Putamen (tissue), 1 donor: ENCODE measurements at places on chromosomes 6 and 20.

- no peak for DNase-seq
Measured at GRCh38 chr20:20472684-20473274, 104.9 kb downstream of the INSM1 start.

DNA sequence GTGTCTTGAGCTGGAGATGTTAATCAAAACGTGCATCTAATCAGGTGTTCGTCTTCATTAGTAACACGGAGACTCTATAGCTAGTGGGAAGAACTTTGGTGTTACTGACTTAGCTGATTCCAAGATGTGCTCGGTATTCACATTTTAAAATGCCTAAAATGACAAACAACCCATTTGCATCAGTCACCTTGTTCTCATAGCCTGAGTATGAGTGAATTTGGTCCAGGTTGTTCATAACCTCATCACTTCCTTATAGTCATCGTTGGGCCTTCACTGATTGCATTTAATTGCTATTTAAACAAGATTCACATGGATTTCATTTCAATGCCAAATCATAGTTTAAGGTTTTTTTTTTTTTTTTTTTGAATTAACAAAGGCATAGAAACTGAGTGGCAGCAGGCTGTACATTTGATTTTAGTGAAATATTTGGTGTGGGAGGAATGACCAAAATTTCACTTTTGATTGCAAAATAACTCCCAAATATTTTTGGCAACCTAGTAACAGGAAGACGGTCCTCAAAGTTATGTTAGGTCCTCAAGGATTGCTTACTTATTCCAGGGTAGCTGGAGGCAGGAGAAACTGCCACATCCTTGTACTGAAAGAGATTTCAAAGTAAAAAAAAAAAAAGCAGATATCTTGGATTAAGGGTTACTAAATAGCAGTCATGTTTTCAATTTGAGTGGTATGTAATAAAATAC, 104.7 kb downstream of the JARID2 start:
- no peak for DNase-seq

DNA sequence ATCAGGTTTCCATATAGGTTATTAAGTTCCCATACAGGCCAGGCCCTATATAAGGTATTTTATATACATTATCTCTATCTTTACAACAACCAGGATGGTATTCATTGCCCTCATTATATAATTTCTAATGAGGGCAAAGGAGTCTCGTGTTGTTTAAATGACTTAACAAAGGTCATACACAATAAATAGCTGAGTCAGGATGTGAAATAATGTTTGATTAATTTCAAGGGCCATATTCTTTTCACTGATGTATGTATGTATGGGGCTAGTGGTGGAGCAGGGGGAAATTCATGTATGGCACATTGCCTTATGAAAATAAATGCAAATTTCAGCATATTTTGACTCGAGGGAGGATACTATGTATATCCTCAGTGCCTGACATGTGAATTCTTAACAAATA, 200.7 kb downstream of the FAXC start:
- DNase-seq, result no peak

DNA sequence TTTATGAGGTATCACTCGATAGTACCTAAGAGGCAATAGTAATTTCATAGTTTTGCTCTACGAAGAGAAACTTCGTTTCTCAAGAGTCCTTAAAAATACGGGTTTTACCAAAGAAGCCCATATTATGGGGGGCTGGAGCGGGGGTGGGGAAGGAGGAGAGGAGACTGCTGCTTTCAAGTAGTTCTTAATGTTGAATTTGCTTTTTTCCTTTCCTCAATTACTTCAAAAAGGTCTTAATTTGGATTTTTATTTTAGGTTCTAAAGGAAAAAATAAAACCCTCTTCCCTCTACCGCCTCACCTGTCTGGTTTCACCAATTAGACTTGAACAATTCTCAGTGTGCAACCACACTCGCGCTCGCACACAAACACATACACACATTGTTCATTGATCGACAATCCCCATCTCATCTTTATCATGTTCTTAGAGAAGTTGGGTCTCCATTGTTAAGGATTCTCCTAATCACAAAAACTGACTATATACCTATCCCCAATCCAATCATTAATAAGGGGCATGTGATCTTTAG, 97.2 kb downstream of the HFE start:
- DNase-seq, result no peak

DNA sequence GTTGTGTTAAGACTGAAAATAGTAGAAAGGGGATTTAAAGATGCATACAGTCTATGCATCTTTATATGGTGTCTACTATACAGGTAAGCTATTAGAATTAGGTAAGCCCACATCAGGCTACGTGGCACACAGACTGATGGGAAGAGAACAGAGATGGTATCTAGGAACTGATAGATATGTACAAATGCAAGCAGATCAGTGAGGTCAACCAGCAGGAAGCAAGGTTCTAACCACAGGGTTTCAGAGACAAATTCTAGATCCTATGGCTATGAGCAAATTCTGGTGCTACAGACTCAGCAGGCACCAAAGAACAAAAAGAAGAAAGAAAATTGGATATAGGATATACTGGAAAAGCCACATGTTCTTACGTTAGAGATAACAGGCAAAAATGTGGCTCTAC, 110.6 kb downstream of the TRDN start:
- DNase-seq, result no peak

DNA sequence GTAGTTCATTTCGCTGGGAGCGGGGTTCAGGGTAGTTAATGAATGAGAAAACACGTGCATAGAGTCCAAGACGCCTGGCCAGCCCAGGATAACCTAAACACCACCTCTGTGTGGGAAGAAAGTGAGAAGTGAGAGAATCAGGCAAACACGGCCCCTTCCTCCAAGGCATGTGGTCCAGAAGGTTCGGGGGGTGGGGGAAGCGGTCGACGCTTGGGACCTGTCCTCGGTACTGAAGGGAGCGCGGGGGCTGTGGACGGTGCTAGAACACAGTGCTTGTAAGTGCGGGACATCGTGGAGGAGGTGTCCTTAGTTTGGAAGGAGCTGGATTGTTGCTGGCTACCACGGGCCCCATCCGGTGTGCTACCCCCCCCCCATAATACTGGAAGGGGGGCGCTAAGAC, 1.7 kb upstream of the VSTM2L start:
- DNase-seq, result no peak

- DNase-seq, result peak; percentile 75
Measured at GRCh38 chr20:38855356-38855755, 49.9 kb downstream of the PPP1R16B start.

- DNase-seq, result peak; percentile 41
Measured at GRCh38 chr6:27684264-27685211, 211.6 kb upstream of the ZNF184 start.

DNA sequence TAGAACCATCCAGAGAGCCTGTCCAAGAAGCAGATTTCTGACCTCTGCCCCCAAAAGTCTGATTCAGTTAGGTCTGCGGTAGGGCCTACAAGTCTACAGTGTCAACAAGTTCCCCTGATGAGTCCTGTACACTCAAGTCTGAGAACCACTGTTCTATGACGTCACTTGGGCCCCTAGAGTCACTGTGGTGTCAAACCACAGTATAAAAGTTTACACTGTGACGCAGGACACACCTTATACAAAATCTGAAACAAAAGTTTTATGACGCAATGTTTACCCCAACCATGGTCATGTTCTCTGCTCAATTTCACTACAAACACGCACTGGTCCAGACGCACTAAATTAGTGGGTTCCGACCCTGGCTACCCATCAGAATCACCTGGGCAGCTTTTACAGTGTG, 17.9 kb downstream of the SLA2 start:
- DNase-seq, result no peak

DNA sequence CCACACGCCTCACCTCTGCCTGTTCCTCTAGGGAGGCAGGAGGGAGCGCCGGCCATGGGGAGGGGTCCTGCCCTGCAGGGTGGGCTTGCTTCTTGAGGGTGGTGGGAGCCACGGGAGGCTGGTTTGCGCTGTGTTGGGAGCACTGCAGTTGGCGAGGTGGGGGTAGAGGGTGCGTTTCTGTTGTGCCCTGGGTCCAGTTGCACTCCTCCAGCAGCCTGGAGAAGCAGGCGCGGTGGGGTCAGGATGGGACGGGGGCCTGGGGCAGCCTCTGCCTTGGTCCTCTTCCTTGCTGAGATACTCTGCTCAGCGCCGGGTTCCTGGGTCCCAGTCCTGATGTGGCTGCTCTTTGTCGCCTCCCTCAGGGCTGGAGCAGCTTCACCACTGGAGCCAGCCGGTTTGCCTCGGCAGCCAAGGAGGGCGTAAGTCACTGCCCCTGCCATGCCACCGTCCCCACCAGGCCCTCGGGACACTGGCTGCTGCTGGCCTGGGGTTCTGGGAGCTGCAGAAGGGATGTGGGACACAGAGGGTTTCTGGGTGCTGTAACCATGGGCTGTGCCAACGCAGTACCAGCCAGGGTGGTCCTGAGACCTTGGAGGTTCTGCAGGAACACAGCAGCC, 8.4 kb downstream of the ARFGAP1 start:
- no peak for DNase-seq

GRCh38 chr20:18144541-18145099, 7.0 kb downstream of the KAT14 start:
- DNase-seq, result no peak

GRCh38 chr6:73435236-73435635, 16.9 kb downstream of the CGAS start:
- no peak for DNase-seq

DNA sequence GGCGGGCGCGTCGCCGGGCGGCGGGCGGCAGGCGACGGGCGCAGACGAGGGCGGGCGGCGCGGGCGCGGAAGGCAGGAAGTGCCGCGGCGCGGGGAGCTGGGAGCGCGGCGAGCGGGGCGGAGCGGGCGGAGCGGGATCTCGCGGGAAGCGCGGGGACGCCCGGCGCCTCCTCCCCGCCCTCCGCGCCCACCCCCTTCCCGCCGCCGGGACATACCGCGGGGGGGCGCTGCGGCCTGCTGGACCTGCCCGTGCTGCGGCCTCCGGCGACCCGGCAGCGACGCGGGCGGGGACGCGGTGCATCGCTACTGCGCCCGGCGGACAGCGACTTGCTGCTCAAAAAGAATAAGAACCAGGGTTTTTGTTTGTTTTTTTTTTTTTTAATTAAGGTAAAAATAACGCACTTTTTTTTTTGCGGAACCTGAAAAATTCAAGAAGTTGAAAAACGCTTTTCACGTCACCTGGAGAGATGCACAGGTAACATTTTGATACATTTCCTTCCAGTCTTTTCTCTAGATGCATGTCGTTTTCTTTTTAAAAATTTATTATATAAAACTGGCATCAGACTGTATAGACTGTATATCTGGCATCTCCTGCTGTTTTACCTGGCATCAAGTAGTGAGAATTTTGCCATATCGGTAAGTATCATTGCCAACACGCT, at the start of gene CENPB:
Gene CENPB, minus strand, starts transcription at position 76 of the 659 bp plus-strand sequence. CDS start 257 bp downstream, outside the sequence.
- peak; percentile 89 for DNase-seq

DNA sequence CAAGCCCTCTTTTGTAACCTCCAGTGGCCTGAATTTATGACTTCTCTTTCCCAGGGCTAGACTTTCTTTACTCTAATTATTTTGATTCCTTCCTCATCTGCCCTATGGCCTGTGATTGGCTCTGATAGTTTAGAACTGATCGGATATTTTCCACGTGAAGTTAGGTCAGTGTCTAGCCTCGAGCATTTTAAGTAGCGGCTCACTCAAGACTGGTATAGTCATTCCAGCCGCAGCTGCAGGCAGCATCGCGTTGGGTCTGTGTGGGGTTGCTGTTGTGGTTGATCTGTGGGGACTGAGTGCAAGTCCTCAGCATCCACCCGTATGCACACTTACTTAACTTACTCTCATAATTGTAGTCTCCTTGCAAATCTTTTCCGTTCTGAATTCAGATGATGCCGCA, 105.7 kb downstream of the SMOC2 start:
- no peak for DNase-seq

- DNase-seq, result no peak
Measured at GRCh38 chr6:109483735-109484057, 677 bp upstream of the ZBTB24 start.

DNA sequence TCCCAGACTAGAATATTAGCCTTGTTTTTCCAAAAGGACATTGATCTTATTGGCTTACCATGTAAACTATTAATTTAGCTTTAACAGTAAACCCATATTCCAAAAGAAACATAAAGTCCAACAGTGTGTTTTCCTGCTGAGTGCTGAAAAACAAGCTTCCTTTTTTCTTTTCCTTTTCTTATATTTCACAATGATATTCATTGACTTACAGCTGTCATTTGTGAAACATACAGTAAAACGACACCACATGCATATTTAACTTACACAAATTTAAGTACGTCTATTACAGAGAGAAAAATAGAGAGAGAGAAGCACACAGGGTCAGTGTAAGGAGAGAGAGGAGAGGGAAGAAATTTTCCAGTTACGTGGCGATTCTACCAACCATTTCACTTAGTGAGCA, 543.9 kb upstream of the JARID2 start:
- DNase-seq, result no peak
